ENCODE measurements at places on chromosomes 16 and 17.

- no peak for DNase-seq
Measured at GRCh38 chr17:3213587-3213986, 6.1 kb downstream of the OR1A1 start.

DNA sequence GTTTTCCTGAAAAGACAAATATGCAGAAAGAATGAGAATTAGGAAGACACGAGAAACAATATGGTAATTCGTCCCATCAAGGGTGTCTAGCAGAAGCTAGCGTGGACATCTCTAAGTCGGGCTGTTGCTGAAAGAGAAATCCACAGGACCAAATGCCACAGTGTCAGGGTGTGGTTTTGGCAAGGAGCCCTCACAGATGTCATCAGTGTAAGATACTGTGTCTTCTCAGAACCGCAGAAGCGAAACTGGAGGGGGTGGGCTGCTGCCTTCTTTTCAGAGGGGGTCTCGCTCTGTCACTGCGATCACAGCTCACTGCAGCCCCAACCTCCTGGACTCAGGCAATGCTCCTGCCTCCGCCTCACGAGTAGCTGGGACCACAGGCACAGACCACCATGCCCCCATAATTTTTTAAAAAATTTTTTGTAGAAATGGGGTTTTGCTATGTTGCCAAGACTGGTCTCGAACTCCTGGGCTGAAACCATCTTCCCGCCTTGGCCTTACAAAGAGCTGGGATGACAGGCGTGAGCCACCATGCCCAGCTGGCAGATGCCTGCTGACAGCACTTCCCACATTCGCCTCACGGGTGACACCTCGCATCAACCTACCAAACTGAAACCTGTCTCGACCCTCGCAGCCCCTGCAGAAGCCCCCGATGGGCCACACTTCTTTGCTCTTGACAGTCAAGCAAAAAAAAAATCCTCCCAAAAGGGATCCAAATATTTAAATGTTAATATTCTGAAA lies 26.2 kb downstream of the TRAP1 start:
- no peak for DNase-seq

DNA sequence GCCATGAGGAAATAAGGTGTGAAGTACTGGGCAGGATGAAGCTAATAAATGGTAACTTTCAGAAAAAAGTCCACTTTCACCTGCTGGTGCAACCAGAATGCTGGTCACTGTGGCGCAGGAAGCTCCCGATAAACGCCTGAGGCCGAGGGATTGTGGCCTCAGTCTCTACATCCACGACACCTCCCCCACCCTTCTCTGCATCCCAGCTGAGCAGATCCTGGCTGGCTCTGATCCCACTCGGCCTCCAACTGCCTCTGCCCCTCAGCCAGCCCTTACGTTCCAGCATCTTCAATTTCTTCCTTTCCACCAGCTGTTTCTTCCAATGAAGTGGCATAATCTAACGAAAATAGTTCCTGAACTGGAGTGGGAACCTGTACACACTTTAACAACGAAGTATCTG lies 49.5 kb downstream of the COX4I1 start:
- DNase-seq = no peak

- DNase-seq = no peak
Measured at GRCh38 chr16:11977376-11978041, 975 bp downstream of the SNX29 start.

DNA sequence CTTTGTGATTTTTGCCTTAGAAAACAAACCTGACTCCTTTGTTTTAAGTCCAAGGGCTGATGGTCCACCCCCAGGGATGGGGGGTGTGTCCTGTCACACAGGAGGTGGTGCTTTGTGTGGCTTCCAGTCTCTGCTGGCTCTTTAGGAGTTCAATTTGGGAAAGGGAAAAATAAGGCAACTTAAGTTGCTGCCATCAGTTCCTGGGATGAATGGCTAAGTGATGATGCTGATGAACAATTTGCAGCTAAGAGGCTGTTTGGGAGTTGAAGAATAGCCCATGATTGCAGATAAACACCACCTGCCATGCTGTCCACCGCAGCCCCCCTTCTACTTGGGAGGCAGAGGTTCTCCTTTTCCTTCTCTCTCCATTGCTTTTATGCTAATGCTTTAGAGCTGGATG lies 40.2 kb downstream of the ARL4D start:
- DNase-seq = peak; percentile 26

GRCh38 chr16:51055434-51055833 lies 95.6 kb downstream of the SALL1 start:
- DNase-seq = no peak

- DNase-seq = no peak
Measured at GRCh38 chr17:7336240-7337175, at the start of gene ACAP1. Gene ACAP1, plus strand, starts transcription at chr17:7336529. Its CDS starts 206 bp downstream, at chr17:7336735.

DNA sequence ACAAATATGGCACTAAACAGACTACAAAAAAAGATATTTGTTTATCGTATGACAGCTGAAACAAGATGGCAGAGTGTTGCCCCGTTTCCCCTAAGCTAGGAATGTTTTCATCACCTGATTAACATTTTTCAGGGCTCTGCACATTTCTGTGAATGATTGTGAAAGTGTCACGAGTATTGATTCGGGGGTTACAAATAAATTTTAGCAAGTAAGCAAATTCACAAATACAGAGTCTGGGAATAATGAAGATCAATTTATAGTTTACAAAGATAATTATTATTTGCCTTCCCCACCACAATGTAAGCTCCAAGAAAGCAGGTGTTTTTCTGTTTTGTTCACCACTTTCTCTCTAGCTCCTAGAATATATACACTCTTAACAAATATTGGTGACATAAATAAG lies 361.2 kb upstream of the ERCC4 start:
- no peak for DNase-seq

DNA sequence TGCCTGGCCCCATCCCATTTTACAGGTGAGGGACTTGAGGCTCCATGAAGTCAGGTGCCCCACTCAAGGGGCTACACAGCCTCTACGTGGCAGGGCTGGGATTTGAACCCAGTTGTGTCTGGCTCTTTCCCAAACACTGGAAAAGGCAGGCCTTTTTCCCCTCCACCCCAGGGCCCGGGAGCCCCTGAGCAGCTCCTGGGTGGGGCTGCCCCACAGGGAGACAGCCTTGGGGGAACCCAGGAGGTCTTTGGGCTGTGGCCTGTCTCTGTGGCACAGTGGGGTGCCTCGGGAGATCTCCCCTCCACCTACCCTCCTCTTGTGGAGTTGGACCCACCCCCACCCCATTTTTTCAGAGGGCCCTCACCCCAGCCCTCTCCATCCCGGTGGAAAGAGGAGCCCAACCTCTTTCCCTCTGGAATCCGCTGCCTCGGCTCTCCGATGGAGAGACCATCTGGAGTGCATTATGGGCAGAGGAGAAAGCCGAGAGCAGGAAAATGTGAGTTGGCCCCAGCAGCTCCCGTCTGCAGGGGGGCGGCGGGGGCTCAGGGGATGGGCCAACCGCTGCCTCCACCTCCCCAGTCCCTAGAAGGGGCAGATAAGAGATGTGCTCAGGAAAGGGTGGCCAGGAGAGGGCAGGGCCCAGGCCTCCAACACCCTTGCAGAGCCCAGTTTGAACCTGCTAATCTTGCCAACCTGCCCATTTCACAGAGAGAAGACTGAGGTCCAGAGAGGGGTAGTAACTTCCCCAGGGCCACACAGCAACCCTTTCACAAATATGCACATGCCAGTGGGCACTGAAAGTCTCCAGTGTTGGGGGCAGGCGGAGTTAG lies 15.4 kb upstream of the TMEM92 start:
- DNase-seq = no peak
